Kasumi-1 (cell line): ENCODE measurements at places on chromosomes 1 and 21.

DNA sequence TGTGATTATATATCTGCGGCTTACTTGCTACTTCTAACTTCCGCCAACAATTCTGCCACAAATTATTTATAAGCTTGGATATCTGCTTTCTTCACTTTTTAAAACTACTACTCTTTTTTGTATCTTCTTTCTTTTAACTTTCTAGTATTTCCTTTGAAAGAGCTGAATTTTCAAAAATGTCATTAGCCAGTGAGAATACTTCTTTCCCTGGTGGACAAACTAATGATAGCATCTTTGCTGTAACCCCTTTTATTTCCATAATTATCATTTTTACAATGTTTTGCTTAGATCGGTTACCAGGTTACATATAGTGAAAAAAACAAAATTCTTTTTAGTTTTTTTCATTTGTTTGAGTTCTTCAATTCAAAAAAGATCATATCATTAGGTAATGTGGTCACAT is 355.9 kb upstream of the ADGRL4 start:
- no peak for DNase-seq

DNA sequence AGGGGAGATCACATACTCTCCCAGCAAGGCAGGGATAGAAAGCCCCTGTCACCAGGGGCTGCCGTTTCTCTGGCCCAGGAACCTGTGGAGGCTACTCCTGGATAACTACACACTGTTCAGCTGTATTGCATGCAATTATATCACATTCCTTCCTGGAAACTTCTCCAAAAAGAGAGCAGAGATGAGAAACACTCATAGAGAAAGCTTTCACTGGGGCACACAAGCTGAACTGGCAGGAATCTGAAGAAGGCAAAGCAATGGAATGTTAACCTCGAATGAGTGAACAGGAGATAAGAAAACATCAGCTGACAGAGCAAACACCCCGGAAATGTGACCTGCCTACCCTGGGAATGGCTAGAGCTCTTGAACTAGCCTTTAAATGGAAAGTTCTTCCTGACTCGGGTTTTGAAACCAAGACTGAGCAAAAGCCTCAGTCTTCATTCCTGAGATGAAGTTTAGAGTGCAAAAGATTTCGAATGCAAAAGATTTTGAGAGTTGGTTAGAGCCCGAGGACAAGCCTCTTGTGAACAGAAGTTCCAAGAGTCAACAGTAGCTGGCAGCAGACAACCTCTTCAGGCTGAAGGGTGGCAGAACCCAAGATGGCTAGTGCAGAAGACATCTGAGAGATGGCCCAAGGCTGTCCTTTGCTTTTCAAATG is 32.3 kb downstream of the CCN1 start:
- DNase-seq, result peak; percentile 26

GRCh38 chr1:201085902-201086735 is 26.1 kb downstream of the CACNA1S start:
- peak; percentile 49 for DNase-seq

DNA sequence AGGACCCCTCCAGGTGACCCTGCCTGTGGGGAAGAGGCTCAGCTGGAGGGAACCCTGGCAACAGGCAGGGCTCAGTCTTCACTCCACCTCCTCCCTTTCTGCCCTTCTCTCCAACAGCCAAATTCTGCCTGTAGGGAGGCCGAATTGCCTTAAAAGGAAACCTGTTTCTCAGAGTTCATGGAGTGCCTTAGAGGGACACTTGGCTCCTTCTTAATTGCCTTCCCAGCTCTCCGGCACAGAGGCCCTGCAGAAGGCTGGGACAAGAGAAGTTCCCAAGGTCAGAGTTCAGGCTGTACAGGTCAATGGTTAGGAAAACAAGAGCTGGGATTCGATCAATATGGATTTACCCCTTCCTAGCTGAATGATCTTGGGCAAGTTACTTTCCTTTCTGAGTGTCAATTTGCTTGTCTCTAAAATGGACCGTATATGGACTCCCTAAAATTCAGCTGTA is 6.2 kb downstream of the CSRP1 start:
- DNase-seq, result no peak

DNA sequence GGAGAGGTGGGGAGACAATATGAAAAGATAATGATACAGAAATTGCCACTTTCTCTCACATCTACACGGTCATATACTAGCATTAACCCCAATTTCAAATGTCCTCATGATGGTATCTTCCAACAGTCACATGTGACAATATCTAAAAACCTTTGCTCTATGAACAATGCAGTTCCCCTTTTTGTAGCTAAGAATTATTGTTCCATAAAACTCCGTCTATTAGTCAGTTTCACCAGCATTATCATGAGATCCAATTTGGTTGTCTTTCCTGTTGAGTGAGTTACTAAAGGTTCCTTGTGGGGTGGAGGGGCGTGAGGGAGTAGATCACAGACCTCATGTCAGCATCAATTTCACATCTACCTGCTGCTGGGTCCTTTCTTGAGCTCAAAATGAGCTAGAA is 1.7 kb downstream of the TIAM1 start:
- DNase-seq, result peak; percentile 35

GRCh38 chr21:35011681-35012080 is 37.4 kb downstream of the RUNX1 start:
- no peak for DNase-seq

DNA sequence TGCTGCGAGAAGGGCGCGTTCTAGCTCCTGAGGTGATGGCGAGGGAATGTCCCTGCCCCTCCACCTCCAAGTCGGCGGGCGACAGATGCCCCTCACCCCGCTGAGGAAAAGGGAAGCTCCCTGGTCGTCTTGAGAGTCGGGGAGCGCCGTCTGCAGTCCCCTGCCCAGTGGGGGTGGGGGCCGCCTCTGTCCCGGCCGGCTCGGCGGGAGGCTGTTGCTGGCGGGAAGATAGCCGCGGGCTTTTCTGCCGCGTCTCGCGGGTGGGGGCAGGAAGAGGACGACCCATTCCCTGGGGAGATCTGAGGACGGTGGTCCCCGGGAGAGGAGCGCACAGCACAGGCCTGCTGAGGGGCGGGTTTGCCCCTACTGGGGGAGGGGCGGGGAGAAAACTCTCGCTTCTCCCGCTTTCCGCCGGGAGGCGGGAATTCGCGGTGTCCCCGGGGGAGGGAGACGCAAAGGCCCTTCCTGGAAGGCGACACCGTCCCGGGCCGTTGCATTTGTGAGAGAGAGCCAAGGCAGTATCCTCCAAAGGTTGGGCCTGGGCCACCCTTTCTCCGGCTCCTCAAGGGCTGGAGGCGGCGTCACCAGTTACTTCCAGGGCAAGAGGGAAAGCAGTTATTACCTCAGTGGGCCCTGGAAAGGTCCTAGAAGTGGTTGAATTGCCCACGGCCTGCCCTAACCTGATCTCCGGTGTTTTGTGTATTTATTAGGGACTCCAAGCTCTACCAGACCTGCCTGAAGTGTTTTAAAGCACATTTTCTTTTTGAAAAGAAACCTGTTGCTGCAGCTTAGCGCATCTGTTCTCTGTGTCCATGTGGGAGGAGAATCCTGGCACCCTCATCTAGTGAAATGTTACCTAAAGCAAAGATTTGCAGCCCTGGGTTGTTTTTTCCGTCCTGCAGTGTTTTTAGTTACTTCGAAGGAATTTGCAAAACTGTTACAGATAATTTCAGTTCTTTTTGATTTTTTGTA is 648 bp downstream of the S100PBP start:
- peak; percentile 67 for DNase-seq

- DNase-seq, result no peak
Observed at GRCh38 chr1:241235256-241235897, 121.6 kb downstream of the RGS7 start.

- no peak for DNase-seq
Observed at GRCh38 chr1:176058686-176059085, 148.4 kb downstream of the COP1 start.

DNA sequence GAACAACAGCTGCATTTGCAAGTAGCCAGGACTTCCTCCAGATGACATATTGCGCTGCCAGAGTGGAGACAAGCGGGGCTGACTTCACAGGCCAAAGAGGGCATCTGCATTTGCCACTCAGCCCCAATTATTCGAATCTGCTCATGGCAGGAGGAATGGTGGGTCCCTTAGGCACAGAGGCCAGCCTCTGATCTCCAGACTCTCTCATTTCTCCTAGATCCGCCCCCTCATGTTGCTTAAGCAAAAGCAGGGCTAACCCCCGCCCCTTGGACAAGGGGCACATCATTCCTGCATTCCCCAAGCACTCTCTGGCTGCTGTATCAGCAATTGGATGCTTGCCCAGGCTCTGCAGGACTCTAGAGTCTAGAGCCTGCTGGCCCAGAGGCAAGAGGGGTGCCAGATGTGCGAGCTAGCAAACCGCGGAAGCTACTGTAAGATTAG is 262.4 kb downstream of the ST6GALNAC3 start:
- DNase-seq, result no peak

DNA sequence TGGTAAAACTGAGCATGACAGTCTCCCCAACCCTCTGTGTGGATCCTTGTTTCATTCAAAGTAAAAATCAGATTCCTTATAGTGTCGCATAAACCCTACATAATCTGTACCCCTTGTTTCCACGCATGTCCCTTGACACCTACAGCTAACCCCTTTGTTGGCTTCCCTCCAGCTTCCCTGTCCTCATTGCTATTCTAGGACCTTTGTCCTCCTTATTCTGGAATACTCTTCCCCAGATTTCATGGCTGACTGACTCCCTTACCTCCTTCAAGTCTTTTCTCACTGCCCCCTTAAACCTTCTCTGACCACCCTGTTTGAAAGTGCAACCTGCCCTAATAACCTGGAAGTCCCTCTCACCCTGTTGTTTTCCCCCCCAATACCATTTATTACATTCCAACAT is 4.0 kb downstream of the RNF11 start:
- no peak for DNase-seq

DNA sequence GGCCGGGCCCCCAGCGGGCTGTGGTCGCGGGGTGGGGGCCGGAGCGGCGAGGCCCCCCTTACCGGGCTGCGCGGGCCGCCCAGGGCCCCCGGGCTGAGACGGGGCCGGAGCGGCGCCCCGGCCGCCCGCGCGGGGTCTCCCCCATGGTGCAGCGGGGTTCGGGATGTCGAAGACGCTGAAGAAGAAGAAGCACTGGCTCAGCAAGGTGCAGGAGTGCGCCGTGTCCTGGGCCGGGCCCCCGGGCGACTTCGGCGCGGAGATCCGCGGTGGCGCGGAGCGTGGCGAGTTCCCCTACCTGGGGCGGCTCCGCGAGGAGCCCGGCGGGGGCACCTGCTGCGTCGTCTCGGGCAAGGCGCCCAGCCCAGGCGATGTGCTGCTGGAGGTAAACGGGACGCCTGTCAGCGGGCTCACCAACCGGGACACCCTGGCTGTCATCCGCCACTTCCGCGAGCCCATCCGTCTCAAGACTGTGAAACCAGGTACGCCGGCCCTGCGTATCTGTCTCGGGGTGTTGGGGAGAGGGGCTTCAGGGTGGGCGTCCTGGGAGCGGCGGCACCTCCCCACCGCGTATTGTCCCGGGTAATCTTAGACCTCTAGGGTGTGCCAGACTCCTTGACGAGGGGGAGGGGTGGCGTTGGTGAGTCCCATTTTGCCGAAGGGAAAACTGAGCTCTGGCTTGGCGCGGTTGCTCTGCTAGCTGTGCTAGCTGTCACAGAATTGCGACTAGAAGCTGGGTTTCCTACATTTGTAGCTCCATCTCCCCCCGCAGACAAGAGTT is 745 bp downstream of the MAGI3 start:
- DNase-seq, result peak; percentile 32

DNA sequence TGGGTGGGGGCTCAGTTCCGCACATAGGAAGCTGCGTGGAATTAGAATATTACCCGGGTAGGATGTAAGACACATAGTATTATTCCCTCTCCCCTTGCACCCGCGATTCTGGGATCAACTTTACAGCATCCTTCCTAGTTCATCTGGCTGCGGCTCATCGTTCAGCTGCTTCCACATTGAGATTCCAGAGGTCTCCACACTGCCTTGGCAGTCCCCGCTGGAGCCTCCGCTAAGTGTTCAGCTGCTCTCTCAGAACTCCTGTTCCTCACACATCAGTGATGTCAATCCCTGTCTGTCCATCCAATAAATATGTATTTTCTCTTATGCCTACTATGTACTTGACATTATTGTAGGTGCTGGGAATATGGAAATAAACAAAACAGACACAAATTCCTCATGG is 135.6 kb upstream of the SYT6 start:
- no peak for DNase-seq

GRCh38 chr1:147156642-147157041 is 15.6 kb downstream of the PRKAB2 start:
- no peak for DNase-seq

DNA sequence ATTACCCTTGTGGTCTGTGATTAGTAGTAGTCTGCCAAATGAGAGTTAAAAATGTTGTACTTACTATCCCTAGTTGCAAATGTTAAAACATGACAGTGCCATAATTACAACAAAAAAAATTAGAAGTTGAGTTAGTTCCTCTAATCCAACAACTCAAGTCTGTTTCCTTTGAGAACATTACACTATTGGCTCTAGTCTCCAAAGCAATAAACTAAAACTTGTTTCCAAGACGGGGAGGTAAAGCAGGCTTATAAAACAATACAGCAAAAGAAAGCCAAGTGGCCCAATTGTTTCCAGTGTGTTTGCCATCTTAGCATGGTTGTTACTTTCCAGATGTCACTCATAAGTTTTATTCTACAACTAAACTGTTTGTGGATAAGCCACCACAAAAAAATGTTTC is 11.6 kb downstream of the KYAT3 start:
- no peak for DNase-seq

DNA sequence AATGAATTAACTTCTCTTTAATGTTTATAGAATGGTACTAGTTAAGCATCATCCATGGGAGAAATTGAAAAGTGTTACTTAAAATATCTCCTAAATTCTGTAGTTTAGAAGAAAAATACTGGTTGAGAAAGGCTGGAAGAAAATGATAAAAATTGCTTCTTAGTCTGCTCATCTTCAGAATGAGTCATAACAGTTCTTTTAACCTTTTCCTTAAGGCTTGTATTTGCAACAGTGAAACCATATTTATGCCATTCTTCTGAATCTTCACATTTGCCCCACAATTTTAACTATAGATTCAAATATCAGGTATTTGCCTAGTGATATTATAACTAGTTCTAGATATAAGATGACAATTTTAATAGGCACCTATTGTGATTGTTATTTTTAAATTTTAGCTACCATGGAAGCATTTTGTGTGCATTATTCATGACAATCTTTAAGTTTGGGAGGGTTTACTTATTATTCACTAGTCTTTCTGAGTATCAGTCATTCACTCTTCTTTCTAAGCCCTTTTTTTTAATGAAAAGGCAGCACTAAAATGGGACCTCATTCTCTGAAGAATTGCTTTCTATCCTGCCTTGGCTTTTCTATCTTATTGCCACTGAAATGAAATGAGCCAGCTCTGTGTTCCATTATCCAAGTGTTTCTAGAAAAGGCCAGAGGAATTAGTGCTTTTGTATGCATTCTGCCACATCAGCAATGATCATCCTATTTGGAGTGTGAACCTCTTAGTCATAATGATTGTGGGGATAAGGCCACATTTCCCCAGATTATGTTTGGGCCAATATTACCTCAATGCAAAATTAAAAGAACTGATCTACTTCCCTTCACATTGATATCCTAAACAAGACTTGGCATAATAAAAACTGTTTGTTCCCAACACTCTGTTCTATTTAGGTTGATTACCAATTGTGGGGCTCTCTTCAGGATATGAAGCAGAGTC is 58.4 kb downstream of the SAMSN1 start:
- DNase-seq, result no peak

GRCh38 chr1:180923021-180923841 is 10.5 kb downstream of the KIAA1614 start:
- no peak for DNase-seq

- DNase-seq, result no peak
Observed at GRCh38 chr1:28891256-28891655, 23.1 kb upstream of the EPB41 start.
